Left lobe of liver (tissue), 2 donors: ENCODE measurements at places on chromosomes 16 and 17.

- no peak for DNase-seq
These were observed 8.2 kb downstream of the TUBG2 start for GRCh38 chr17:42667088-42667951.

GRCh38 chr17:79977708-79978547 is 57.7 kb downstream of the TBC1D16 start:
- DNase-seq: peak; percentile 40

- DNase-seq: no peak
These were observed 23.8 kb downstream of the UBN1 start for GRCh38 chr16:4871071-4871470.

GRCh38 chr16:68351991-68352431 is 41.2 kb downstream of the PRMT7 start:
- no peak for DNase-seq

GRCh38 chr17:40605306-40605705 is 40.0 kb upstream of the CCR7 start:
- DNase-seq: no peak

DNA sequence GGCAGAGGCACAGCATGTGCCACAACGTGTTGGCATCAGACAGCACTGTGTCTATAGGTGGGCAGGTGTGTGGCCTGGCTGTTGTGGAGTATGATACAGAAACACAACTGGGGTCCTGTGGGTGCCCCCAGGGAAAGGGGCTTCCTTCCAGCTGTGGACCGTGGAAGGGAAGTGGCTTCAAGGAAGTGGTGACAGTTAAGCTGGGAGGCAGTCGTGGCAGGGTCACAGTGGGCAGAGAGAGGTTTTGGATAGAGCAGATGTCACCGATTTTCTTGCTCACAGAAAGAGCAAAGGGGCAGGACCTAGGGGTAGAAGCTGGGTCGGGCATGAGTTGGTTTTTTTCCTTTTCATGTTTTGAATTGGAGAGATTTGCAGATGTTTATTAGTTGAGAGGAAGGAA is 11.2 kb upstream of the ORAI3 start:
- no peak for DNase-seq

GRCh38 chr17:72128039-72128438 is 7.2 kb downstream of the SOX9 start:
- DNase-seq: no peak

- DNase-seq: no peak
These were observed 33.1 kb downstream of the CNGB1 start for GRCh38 chr16:57937861-57938260.

- peak; percentile 72 for DNase-seq
These were observed 569 bp upstream of the RABEP2 start for GRCh38 chr16:28925386-28926228.

DNA sequence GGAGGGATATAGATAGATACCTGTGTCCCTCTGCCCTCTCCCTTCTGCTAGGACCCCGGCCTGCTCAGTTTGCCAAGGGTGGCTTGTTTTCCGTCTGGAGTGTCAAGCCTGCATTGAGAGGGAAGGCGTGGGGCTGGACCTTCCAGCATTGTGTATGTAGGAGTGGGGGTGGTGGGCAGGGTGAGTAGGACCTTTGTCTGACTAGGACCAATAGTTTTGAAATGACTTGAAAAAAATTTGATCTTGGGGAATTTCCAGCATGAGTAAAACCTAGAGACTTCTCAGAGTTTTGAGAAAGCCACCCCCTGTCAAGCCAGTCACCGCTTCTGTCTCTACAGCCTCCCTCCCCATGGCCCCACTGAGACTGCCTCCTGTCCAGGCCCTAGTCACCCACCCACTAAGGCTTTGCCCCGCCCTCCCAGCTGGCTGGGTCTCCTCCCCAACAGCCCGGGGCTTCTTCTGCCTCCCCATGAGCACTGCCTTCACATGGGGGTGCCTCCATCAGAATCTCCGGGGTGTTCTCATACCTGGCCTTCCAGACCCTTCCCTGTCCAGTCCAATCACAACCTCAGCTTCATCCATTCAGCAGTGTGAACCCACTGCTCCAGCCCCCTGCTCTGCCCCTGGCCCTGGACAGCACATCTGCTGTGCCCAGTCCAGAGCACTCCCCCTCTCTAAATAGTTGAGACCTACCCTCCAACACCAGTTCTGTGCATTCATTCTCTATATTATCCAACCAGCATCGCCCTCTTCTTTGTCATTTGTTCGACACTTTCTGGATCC is 207.0 kb downstream of the MSI2 start:
- DNase-seq: no peak

- no peak for DNase-seq
These were observed 46.8 kb downstream of the SREBF1 start for GRCh38 chr17:17789828-17790636.

DNA sequence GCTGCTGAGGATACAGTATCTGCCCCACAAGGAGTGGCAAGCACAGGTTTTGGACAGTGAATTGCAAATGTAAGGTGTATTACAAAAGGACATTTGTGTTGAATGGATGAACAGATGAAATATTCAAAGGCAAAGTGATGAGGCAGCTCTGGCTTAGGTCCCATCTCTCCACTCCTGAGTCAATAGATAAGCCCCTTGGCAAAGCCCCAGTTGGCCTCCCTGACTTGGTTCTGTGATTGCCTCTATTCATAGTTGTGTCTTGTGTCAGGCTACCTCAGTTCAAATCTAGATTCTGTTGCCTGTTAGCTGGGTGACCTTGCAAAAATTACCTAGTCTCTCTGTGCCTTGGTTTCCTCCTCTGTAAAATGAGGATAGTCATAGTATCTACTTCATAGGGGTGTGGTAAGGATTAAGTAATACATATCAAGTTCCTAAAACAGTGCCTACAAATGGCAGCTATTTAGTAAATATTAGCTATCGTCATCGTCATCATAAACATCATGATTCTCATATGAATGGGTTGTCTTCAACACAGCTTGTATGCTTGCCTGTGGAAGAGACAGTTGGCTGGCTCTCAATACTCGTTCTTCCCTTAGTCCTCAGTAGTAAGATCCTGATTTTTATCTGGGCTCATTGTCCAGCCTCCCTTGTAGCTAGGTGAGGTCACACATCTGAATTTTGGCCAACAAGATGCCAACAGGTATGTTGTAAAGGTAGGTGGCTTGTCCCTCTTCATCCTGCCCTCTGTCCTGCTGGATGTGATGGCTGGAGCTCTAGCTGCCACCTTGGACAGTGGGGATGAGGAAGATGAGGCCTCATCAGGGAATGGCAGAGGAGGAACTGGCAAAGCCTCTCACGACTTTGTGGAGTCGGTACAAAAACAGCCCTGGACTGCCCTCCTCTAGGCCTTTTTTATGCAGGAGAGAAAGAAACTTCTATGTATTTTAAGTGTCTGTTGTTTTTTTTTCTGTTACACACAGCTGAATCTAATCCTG is 2.1 kb upstream of the MFAP4 start:
- DNase-seq: no peak

GRCh38 chr17:73770849-73771229 is 126.6 kb upstream of the SDK2 start:
- no peak for DNase-seq

DNA sequence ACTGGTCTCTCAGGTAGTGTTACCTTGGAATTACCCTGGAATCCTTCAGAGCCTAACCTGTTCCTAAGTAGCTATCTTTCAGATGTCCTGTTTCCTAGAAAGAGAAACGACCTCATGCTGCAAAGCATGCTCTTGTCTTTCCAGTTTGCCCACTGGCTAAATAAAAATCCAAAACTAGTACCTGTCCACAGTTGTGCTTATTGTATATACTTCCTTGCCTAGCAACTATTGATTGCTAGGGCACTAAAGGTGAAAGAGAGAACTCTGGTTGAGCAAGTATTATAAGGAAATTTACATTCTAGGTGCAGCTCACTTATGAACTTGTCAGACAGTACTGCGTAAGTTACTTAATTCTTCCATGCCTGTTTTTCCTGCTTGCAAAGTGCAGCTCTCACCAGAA is 38.5 kb downstream of the LIG3 start:
- DNase-seq: no peak

GRCh38 chr17:36846410-36847292 is 90.6 kb upstream of the LHX1 start:
- DNase-seq: no peak

DNA sequence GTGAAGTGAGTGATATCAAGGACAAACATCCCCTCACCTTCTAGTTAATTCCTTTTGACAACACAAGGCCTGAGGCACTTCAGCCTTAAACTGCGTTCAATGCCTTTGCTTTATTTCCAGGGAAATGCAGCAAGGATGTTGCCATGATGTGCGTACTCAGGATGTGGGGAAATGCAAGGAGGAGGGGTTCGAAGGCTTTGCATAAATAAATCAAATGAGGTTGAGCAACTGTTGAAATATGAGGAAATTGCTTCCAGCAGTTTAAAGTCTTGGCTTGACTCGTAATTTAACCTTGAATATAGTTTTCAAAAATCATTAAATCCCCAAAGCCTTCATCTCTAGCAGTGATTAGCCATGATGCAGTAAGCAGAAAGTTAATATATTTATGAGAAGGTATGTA is 81.8 kb upstream of the CCL2 start:
- DNase-seq: no peak

- peak; percentile 48 for DNase-seq
These were observed 30.3 kb downstream of the PIK3R5 start for GRCh38 chr17:8935191-8935590.

- no peak for DNase-seq
These were observed 36.9 kb downstream of the PIPOX start for GRCh38 chr17:29079887-29080286.

DNA sequence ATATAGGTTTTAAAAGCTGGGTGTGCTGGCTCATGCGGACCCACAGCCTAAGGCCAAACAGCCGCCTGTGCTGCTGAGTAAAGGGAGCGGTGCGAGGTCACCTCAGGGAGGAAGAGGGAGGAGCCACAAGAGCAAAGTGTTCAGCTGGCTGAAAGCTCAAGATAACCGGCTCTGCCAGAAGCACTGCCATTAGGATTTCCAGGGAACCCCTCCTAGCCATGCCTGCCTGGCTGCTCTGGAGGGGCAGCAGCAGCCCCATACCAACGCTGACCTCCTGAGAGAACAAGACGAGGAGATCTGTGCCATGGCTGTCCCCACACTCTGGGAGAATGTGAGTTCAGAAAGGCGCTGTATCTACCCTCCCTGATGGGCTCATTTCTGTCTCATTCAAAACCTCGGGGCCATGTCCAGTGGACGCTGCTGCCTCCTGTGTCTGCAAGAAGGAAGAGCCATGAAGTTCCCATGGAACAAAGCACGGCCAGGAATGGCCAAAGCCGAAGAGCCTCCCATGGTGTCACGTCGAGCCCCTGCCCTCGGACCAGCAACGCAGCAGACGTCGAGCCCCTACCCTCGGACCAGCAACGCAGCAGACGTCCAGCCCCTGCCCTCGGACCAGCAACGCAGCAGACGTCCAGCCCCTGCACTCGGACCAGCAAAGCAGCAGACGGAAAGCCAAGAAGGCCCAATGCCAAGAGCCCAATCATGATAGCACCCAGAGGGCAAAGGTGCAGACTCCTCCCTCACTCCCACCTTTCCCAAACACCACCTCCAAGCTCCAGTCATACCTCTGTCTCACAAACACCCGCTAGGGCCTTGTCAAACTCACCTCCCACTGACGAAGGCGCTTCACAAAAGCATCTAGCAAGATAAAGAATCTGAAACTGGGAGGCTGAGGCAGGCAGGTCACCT is 107.0 kb downstream of the ANKRD11 start:
- DNase-seq: peak; percentile 88

DNA sequence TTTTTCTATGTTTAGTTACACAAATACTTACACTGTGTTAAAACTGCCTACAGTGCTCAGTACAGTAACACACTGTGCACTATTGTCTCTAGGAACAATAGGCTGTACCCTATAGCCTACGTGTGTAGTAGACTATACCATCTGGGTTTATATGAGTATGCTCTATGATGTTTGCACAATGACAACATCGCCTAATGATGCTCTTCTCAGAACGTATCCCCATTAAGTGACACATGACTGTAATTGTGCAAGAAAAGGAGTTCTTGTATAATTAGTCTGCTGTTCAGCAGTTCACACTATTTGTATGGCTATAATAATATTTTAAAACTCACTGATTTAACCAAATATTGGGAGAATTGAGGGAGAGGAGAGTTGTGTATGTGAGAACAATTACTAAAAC is 173.7 kb downstream of the TRIM37 start:
- DNase-seq: no peak

- DNase-seq: no peak
These were observed 261.3 kb downstream of the ZFHX3 start for GRCh38 chr16:72786606-72787005.

DNA sequence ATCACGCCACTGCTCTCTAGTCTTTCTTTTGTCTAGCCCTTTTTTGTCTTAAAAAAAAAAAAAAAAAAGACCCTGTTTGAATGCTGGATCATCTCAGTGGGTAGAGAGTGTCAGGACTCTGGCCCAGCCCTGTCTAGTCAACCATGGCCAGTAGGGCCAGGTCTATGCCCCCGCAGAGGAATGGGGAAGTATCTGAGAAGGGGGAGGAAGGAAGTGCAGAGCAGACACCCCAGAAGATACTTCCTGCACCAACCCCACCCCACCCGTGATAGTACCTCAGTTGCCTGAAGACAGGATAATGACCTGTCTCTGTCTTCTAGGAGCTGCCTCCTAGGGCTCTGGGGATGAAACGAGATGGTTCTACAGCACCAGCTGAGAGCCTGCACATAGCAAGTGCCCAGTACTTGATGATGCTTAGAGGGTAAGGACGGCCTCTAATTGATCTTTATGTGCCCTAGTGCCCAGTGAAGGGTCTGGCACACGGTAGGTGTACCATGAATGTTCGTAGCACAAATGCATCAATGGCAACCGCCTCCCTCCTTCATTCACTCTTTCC is 55.4 kb downstream of the ABAT start:
- DNase-seq: no peak

DNA sequence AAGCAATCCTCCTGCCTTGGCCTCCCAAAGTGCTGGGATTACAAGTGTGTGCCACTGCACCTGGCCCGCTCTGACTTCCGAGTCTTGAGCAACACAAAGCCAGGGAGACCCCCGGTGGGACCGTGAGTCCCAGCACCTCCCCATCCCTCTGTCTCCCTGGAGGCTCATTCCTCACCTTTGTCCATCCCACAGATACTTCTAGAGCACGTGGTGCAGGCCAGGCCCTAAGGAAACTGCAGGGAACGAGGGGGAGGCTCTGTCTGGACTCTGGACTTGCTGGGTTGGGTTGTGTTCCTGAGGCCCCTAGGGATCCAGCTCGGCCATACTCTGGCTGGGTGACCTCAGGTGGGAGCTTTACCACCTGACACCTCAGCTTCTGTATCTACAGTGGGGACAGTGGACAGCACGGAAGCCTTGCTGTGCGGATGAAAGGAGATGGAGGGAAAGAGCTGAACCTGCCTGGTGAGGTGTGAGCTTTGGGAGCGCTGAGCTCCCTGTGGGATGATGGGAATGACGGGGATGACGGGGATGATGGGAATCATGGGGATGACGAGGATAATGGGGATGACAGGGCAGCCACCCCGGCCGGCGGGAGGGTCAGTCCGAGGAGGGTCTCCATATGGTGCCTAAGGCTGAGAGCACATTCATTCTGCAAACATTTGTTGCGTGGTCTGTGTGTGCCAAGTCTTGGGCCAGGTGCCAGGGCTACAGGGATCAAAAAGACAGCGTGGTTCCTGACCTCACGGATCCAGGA is 26.6 kb downstream of the C16orf74 start:
- no peak for DNase-seq

GRCh38 chr16:7124701-7125100 is 207.9 kb upstream of the RBFOX1 start:
- no peak for DNase-seq

- DNase-seq: no peak
These were observed 1.6 kb downstream of the PRSS36 start for GRCh38 chr16:31148281-31148728.

GRCh38 chr17:74325743-74326379 is at the start of gene KIF19:
TSS of gene KIF19 (plus strand) at chr17:74326226. CDS start at chr17:74326350, 124 bp downstream.
- no peak for DNase-seq

- DNase-seq: no peak
These were observed 6.8 kb upstream of the CYB5B start for GRCh38 chr16:69417520-69418199.

GRCh38 chr16:81635063-81635937 is 143.8 kb upstream of the PLCG2 start:
- no peak for DNase-seq
